ENCODE measurements at places on chromosomes 5 and 9. TPM values are rescaled to one million over a fixed set of nuclear protein-coding genes. Genes with fewer than 3 reads are reported as not detected.

The IFNK gene
- not detected for total RNA-seq

The EDIL3 gene
- total RNA-seq = 0.25 TPM

The PCDHB13 gene
- total RNA-seq = 0.06 TPM

The GGTA1 gene
- total RNA-seq = 0.06 TPM

The PRR16 gene
- 0.09 TPM for total RNA-seq

Data from A549 treated with RU486 at 1 μM for 4 hours (cell line).